ENCODE measurements at places on chromosomes 5 and 9.
A peak's percentile ranks its signal among the peaks of the same experiment; 100 is the strongest.

GRCh38 chr9:83475741-83476140, 62.5 kb downstream of the FRMD3 start:
- DNase-seq = no peak

DNA sequence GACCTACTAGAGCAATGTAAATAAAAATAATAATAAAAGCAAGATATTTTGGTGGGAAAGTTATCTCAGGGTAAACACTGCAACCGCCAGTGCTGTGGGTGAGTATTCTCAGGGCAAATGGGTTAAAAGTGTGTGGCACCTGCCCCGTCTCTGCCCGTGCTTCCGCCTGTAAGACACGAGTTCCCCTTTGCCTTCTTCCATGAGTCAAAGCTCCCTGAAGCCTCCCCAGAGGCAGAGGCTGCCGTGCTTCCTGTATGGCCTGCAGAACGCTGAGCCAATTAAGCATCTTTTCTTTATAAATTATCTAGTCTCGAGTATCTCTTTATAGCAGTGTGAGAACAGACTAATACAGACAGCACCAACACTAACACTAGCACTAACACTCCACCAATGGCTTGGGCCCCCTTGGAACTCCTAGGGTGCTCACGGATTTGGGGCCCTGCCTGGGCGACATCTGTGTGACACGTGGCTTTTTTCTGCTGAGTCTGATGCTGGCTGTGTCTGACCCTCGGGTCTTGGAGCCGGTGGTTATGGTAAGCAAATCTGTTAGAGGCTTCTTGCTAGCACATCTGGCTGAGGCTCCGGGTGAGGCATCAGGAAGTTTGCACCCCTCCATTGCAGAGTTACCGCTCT, 10.6 kb downstream of the PLEKHG4B start:
- DNase-seq = no peak

DNA sequence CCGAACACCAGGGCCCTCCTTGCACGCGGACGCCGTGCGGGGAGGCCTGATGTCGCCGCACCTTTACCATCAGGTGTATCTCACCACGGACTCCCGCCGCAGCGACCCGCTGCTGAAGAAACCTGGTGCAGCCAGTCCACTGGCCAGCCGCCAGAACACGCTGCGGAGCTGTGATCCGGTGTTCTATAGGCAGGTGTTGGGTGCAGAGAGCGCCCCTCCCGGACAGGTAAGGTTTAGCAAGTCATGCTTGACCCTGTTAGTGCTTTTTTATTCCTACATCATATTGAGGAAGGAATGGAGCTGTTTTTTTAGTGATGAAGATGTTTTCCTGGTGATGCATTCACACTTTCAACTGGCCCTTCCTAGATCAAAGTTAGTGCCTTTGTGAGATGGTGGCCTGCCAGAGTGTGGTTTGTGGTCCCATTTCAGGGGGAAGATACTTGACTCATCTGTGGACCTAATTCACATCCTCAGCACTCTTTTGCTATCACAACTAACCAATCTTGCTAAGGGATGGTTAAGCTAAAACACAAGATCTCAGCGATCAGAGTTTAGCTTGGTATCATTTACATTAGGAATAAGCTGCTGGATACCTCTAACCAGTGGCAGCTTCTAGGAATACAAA, 2.7 kb downstream of the PCDHGC3 start:
- no peak for DNase-seq

GRCh38 chr5:43036856-43037635, 3.1 kb downstream of the ANXA2R start:
- DNase-seq = no peak

- no peak for DNase-seq
These were observed 1.3 kb downstream of the ARSB start for GRCh38 chr5:78983601-78984438.

DNA sequence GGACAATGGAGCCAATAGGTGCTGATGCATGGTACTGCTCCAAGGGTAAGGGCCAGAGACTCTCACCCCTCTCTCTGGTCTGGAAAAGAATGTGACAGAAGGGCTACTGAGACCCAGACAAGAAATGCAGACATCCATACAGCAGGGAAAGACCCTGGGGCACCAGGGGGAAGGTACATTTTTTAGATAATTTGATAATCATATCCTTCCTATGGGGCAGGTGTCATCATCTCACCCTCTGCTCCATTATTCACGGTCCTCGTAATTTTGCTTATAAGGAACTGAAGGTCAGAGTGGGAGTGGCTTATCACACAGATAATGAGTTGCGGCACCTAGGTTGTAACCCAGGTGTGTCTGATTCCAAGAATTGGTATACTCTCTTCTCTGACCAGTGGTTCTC, 90.0 kb downstream of the TRIM32 start:
- DNase-seq = no peak

- DNase-seq = no peak
These were observed 15.6 kb upstream of the ACSL6 start for GRCh38 chr5:132027027-132027426.

DNA sequence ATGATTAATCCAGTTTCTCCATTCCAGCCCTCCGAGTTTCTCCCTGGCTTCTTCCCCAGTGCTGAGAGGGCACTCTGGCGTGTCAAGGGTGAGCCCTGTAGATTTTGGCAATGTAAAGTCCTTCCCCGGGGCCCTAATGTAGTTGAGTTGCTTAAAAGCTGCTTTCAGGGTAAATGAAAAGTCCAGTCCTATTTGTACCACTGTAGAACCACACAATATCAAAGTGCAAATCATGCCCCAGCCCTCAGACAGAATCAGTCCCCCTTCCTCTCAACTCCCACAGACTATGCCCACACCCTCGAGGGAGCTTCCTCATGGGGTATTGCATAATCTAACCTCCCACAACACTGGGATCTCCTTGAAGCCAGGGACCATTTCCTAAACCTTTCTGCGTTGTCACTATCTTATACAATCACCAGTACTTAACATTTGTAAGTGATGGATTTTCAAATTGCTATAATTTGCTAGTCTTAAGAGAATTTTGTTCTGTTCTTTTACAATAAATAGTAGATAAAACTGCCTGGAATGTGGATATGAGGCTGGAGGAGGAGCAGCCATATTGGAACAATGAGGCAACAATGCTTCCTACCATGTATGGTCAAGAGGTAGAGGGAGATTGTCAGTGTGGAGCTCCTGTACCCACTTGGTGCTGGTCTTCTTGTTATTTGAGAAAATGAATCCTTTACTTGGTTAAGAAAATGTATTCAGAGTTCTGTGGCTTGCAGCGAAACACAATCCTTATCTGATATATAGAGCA, 34.4 kb downstream of the ZNF366 start:
- DNase-seq = no peak

DNA sequence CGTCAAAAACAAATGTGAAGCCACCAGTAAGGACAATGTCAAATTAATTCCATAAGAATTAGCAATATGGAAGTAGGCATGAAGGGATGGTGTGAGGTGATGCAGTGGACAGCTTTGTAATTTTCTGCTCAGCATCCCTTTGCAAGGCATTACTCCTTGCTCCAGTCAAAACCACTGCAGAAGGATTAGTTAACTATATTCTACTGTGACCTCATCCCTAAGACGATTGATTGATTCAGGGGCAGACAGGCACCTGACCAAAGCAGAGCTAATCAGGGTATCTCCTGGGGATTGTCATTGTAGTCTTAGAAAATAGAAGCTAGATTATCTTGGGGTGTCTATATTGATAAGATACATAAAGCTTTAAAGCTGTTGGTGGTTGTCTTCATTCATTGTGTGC, 98.7 kb downstream of the NMUR2 start:
- no peak for DNase-seq

DNA sequence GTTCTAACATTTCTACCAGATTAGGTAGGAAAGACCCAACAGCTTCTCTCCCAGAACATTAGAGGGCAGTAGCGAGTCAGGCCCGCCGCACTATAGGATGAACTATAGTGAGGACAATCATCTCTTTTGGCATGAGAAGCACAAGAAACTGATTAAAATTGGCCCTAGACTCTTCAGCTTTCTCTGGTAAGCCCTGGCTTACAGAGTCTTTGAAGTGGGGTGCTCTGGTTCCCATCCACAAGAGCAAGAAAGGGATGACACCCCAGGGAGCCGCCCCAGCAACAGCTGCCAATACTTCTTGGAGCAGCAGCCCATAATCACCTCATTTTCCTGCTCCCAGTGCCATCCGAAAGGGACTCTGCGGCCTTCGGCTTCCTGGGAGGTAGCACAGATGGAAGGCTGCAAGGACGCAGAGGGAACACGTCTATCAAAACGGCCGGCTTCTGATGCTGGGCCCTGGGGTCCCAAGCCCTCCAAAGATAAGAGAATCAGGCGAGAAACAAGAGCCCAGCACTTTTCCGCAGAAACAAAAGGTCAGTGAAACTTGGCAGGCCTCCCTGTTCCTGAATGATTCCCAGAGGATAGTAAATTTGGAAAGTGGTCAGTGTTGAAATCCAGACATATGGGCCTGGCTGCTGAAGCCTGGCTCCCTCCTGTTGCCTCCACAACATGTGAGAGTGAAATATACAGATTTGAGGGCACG, 69.3 kb downstream of the HSD17B3 start:
- DNase-seq = peak; percentile 63

DNA sequence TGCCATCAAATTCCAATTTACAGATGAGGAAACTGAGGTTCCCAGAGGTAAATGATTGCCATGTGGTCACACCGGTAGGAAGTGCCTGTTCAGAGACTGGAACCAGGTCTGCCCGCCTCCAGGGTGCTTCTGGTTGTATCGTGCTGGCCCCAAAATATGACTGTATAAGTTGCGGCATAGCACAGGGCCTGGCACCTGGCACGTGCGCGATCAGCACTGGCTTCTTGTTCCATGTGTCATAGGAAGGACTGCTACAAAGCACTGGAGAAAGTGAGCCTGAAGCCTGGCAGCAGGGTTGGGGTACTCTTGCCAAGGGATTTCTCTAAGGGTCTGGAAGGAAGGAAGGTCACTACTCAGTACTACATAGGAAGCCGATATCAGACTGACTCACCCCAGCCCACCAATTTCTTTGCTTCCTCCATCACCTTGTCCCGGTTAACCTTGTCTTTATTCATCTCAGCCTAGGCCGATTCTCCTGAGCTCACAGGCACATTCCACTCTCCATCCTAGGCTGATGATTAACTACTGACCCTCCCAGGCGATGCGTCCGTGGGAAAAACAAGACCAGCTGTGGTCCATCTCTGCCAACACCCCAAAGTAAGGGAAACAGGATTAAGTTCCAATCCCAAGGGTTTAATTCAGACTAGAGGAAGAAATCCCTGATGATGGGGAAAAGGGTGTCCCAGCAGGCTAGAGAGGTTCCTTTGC, 1.8 kb downstream of the HRH2 start:
- no peak for DNase-seq

DNA sequence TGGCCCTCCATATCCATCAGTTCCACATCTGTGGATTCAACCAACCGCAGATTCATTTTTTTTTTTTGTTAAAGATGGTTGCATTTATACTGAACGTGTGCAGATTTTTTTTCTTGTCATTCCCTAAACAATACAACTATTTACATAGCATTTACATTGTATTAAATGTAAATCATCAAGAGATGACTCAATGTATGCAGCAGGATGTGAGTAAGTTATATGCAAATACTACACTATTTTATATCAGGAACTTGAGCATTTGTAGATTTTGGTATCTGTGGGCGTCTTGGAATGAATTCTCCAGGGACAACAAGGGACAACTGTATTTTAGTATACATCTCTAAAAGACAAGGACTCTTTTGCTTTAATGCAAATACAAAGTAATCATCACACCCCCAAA, 299.2 kb upstream of the ZNF608 start:
- DNase-seq = no peak

DNA sequence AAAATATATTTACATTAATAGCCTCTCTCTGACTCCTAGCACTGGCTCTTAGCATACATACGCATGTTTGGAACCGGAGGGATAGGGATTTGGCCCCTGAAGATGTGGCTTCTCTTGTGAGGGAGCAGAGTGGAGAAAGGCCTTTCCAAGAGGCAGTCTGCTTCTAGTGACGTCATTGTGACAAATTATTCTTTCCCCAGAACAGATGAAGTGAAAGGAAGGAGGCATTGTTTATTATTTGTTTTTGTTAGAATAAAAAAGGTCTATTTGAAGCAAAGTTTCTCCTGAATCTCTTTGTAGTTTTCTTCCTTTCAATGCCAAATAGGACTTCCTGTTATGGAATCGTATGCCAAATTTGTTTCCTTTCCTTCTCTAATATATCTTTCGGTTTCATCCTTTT, 361.6 kb downstream of the ICE1 start:
- no peak for DNase-seq

DNA sequence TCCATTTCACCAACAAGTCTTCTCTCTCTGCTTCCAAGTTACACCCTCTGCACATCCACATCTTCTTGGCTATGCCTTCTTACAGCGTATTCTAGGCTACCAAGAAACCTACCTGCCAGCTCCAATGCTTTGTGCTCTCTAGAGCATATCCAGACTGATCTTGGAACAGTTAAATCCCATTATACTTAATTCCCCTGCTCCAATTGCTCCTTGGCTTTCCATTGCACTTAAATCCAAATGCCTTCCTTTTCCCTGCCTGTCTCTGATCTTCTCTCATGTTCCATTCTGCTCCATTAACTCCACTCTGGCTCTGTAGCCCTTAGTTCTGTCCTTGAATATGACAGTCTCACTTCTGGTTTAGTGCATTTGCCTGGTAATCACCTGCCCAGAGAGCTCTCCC, 322.4 kb downstream of the LRRC70 start:
- DNase-seq = no peak

- no peak for DNase-seq
These were observed 1.2 kb downstream of the ANKRD33B start for GRCh38 chr5:10564838-10565784.

DNA sequence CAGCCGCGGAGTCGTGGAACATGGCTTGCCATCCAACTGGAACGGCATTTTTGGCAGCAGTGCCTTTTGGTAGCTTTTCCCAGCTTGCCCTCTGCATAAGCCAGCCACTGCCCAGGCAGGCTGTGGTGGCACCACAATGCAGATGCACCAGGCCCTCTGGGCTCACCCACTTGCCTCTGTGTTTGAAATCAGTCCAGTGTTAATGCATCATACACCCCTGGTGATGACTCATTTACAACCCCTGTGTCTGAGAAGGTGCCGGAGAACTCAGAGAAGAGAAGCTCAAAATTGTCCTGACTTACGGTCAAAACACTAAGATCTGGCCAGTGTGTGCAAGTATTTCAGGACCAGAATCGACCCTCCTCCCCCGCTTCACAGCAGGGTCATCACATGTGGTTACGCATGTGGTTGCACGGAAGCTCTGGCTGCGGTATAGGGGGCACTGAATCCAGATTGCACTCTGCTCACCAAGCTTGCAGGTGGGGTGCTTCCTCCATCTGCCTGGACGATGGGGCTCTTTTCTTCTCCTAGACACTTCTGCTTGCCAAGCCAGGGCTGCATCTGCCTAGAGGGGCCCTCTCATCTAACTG, 66.5 kb upstream of the SMIM15 start:
- DNase-seq = no peak

DNA sequence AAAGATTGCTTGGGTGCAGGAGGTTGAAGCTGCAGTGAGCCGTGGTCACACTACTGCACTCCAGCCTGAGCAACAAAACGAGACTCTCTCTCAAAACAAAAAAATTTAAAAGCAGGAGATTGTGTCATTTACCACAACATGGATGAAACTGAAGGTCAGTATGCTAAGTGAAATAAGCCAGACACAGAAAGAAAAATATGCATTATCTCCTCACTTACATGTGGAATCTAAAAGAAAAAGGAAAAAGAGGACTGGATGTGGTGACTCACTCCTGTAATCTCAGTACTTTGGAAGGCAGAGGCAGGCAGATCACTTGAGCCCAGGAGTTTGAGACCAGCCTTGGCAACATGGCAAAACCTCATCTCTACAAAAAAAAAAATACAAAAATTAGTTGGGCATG, 146.8 kb upstream of the DAPK1 start:
- DNase-seq = no peak

All from HuH-7 (cell line).